ENCODE measurements at places on chromosomes 12 and 14.
A peak's percentile ranks its signal among the peaks of the same experiment; 100 is the strongest.

DNA sequence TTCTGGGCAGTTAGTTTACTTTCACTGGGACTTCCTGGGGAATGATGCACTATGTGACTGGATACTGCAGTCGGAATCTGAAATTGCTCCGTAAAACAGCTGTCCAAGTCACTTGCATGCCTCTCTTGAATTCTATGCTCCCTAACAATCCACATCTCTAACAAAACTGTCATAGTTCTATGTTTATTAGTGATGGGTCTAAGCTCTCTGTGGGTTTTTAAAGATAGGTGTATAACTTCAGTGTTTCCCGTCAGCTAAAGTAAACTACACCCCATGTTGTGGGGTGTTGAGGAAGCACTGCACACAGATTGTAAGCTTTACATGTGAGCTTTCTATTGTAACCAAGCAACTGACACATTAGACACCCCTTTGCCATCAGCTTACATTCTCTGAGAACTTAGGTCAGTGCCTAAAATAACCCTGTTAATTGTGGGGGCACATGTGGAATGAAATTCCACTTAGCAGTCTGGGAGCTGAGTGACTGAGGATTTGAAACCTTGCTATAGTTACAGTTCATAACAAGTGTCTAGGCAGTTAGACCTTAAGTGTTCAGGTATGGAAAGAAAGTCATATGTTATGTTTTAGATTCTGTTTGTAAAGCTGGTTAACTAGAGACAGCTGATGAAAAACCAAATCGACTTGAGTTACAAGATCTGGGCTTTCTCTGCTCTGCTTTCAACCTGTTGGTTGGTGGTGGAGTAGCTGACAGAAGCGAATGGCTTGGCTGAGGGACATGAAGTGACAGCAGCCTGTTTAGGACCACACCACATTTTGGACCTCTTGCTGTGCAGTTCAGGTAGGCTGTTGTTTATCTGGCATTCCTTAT lies 165.7 kb downstream of the AKAP6 start:
- peak; percentile 22 for DNase-seq

GRCh38 chr12:131352296-131352900 lies 358.5 kb upstream of the SFSWAP start:
- no peak for DNase-seq

DNA sequence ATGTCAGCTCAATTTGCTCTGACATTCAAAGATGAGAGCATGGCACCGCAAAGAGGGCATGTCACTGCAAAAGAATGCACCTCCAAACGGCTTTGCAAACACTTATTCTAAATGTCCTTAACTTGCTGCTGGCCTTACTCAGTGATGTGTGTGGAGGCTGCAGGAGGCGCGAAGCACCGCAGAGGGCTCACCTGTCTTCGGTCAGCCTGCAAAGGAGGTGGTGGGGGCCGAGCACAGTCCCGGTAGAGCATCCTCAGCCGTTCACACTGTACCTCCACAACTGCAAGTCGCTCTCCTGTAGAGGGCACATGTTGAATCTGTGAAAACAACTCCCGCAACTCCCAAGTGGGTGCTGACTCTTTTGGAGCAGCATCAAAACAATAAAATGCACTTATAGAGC lies 93.8 kb downstream of the TRAFD1 start:
- DNase-seq = no peak

DNA sequence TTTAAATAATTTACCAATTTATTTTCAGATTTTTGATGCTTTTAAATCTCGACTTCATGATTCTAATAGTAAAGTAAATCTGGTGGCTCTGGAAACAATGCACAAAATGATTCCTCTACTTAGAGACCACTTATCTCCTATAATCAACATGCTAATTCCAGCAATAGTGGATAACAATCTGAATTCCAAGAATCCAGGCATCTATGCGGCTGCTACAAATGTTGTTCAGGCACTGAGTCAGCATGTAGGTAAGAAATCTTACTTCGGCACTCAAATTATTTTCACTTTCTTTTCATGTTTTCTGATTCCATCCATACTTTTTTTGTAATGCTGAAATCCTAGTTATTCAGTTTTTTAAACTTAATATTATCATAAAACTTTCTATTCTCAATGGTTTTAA lies 15.5 kb upstream of the PRPF39 start:
- DNase-seq = peak; percentile 8

- DNase-seq = peak; percentile 7
Measured at GRCh38 chr12:85322715-85323114, 42.7 kb downstream of the ALX1 start.

- no peak for DNase-seq
Measured at GRCh38 chr12:45098766-45099165, 47.9 kb upstream of the DBX2 start.

GRCh38 chr14:21015312-21015711 lies 9.5 kb downstream of the NDRG2 start:
- DNase-seq = no peak

DNA sequence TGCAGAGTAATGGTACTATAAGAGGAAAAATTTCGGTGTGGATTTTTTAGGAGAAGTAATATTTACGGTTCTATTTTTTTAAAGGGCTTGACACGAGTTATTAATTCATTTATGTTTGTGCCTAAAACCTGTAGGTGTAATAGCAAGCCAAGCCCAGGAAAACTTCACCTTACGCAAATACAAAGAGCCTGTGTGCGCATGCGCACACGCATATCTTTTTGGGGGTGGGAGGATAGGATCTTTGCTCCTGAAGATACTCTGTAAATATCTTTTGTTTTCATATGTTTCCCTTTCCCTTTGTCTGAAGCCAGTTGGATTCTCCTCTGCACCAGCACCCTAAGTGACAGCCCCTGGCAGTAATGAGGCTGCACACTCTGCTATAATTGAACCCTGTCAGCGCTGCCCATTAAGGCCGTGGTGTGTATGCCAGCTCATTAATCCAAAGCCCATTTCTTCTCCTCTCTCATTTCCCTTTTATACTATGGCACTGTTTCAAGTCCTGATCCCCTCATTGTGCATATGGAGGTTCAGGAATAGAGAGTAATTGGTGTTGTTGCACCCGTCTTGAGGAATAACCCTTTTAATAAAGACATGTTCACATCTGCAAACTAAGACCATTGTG lies 327.2 kb upstream of the E2F7 start:
- no peak for DNase-seq

DNA sequence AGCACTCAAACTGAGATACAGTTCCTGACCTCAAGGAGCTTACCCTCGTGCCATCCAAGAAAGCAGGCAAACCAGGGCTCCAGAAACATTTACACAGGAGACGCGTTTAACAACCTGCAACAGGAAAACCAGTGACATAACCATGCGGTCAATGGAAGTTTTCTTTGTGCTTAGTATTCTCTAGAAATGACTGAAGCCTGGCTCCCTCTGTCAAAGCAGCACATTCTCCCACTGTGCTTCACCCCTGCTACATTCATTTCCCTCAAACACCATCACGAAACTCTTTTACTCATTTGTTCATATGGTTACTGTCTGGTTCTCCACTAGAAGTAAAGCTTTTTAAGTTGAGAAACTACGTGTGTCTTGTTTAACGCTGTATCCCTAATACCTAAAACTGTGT lies 161.3 kb upstream of the CCND2 start:
- no peak for DNase-seq

DNA sequence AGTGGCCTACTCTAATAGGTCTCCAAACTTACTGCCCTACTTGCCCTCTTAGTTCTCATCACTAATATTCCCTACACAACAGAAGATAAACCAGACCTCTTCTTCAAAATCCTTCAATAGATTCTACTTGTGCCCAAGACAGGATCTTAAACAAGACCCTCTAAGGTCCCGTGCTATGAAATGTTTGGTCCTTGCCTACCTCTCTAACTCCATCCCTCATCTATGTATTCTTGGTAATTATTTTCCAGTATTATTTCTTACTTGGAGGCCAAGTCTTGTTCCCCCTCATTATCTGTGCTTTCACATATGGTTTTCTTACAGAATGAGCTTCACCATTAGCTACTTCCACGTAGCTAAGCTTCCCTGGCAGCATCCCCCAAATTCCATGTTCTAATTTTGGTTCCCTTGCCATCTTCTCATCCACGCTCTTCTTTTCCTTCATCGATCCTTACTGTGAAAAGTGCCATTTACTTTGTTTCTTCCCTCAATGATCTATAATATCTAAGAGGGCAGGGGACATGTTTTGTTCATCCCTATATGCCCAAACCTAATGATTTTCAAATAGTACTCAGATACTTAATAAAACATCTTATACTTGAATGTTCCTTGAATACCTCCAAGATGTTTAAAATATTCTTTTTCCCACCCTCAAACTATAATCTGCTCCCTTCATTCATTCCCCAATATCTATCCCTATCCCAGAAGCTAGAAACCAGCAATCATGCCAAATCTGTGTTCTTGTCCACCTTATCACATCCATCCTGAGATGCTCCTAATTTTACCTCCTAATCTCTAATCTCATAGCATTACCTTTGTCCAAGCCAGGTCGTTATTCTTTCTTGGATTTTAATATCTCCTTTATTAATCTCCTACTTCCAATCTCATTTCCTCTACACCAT lies 10.1 kb downstream of the HNRNPC start:
- no peak for DNase-seq
